ENCODE measurements at places on chromosomes 12 and 14. TPM values are rescaled to one million over a fixed set of nuclear protein-coding genes. Genes with fewer than 3 reads are reported as not detected.

DNA sequence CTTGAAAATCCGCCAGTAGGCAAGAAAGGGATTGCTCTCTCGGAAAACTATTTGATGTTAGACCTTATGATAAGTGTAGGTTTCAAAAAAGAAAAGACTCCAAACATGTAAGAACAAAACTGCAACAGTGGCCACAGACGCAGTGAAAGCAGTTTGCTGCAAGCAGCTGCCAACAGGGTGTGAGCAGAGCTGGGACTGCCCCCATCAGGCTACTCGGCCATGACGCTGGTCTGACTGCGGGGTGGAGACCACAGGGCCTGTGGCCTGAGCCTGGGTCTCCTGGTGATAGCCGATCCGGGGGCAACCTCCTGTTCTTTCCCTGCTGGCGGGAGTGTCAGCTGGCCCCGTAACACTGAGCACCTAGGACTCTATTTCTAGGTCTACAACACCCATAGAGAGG, 63.2 kb downstream of the AMN start:
- DNase-seq: peak; percentile 15

DNA sequence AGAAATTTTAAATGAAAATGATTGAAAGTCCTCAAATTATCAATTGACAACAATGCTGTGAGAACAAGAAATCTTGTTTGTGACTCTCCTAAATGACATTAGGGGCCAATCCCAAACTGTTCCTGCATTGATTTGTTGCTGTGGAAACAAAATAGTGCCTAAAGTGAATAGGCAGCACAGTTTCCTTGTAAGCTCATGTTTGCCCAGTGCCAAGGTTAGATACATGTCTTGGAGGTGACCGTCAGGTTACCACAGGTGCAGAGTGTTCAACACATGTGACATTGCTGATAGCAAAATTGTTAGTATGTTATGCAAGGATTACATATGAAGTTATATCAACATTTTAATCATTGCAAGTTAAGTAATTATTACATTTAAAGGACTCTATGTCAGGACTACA, 292.6 kb downstream of the ACSS3 start:
- DNase-seq: no peak

AICDA gene
- not detected for total RNA-seq

SLC38A4 gene
- total RNA-seq: 2.4 TPM

GRCh38 chr12:89691659-89692058, 17.0 kb downstream of the ATP2B1 start:
- DNase-seq: no peak

- DNase-seq: no peak
These were observed 17.7 kb downstream of the ETV6 start for GRCh38 chr12:11667171-11667570.

- no peak for DNase-seq
These were observed 16.0 kb downstream of the VSX2 start for GRCh38 chr14:74255281-74255680.

SDR9C7 gene
- total RNA-seq: 4.9 TPM

GRCh38 chr14:73944432-73945158, 5.3 kb downstream of the FAM161B start:
- no peak for DNase-seq

KIF5A gene
- total RNA-seq: 0.26 TPM

DNA sequence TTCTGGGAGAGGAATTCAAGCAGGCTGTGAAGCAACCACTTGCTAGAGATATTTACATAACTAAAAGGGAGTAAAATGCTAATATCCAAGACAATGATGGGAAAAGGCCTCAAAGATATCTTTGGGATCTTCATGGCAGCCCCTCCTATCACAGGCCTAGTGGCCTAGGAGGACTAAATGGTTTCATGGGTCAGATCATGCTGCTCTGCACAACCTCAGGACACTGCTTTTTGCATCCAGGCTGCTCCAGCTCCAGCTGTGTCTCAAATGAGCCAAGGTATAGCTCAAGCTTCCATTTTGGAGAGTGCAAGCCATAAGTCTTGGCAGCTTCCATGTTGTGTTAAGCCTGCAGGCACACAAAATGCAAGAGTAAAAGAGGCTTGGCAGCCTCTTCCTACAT, 195.6 kb upstream of the SSTR1 start:
- DNase-seq: no peak

DNA sequence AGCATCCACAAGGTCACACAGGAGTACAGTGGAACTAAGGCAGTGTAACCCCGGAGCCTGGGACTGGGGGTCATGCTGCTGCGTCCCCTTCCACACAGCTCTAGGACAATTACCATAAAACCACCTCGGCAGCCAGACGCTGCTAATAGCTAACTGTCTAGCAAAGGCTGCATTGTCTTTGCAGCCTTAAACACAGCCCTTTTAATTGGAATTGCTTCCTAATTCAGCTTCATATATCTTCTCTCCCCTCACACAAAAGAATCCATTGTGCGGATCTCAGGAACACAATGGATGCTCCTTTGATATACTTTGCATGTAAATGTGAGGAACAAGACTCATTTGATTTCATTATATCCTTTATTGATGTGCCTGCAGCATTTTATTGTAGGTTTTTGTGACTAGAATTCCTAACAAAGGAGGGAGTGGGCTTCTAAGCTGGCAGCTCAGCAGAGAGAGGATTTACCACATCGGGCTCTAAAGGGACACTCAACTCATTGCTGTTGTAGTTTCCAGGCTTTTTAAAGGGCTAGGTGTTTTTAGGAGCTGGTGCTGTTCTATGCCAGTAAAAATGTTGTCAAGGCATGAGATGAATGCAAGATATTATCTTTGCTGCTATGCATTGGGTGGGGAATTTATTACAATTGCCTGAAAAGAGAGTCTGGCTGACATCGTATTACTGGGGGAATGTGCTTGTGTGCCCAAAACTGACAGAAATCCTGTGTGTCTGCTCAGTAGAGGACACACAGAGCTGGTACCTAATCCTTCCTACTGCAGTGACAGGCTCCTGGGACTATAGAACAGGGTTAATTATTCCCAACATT, 30.4 kb upstream of the DACT1 start:
- DNase-seq: no peak

GRCh38 chr14:102824832-102825231, 47.6 kb downstream of the TRAF3 start:
- DNase-seq: peak; percentile 85

DNA sequence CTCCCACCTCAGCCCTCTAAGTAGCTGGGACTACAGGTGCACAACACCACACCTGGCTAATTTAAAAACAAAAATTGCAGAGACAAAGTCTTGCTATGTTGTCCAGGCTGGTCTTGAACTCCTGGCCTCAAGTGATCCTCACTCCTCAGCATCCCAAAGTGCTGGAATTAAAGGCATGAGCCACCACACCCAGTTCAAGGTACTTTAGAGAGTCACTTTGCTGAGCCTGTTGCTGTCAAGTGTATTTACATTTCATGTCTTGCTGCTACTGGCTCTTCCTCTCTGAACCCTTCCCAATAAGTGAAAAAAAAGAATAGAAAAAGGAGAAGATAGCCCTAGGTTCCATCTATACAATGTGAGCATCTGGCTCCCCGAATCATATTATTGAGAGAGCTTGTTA, 38.4 kb downstream of the SLCO1A2 start:
- DNase-seq: no peak

DNA sequence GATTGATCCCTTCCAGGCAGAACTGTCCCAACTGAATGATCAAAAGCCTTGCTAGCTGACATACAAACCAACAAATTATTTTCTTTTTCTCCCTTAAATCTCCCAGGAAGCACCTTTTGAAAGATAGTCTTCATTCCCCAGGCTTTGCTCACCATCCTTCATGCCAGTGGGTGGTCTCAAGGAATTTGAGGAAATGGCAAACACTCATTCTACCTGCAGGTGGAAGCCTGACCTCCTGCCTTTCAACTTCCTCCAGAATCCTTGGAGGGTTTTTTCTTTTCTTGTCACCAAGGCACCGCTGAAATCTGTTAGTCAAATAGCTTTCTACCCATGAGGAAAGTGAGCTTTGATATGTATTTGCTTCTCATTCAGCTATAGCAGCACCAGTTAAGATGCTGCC, 128.5 kb downstream of the WIF1 start:
- no peak for DNase-seq

DNA sequence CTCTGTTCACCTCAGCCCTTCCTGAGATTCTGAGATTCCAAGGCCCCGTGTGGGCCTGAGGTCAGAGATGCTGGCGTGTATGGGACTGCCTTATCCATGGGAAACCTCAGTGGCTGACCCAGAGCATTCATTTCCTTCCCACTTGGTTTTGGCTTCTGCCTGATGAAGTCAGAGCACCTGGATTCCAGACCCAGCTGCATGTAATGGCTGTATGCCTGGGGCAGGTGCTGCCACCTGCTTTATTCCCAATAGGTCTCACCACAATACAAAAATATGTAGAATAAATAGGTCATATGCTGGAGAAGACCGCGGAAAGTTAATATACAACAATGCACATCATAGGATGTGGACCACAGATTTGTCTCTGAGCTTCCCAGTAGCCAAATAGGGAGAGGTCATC, 25.6 kb downstream of the FIGNL2 start:
- DNase-seq: no peak

DNA sequence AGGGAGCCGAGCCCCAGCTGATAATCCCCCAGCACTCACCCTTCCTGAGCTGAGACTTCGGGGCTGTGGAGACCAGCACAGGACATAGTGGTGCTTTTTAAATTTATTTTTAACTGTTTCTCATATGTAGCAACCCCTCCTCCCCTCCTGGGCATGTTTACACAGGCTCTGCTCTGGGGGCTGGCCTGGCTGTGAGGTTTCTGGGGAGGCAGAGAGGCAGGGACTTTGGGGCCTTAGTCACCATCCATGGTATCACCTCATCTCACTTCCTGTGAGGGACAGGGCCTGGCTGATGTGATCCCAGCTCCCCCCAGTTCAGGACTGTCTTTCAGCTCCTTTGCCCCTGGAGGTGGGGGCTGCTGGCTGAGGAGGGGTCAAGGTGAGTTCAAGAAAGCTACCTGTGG, 20.4 kb downstream of the VASH1 start:
- DNase-seq: peak; percentile 19

- no peak for DNase-seq
These were observed 21.2 kb downstream of the RTL1 start for GRCh38 chr14:100882026-100882967.

- DNase-seq: no peak
These were observed 83.3 kb downstream of the SCARB1 start for GRCh38 chr12:124780336-124780735.

DNA sequence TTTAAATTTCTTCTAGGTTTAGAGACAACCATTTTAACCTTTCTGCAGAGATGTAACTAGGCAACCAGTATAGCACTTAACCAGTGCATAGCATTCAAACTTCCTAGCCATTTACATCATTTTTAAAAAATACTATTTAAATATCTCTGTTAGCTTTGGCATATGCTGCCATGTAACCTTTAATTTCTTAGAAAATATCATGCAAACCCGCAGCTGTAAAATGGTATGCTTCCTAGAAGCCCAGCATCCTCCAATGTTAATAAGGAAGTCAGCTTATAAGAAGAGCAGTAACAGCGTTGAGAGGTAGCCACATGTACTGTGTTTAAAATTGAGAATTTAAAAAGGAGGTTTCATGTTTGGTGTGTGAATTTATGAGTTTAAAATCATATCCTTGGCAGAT, 22.8 kb downstream of the GNG2 start:
- no peak for DNase-seq

STXBP6 gene
- total RNA-seq: not detected

DNA sequence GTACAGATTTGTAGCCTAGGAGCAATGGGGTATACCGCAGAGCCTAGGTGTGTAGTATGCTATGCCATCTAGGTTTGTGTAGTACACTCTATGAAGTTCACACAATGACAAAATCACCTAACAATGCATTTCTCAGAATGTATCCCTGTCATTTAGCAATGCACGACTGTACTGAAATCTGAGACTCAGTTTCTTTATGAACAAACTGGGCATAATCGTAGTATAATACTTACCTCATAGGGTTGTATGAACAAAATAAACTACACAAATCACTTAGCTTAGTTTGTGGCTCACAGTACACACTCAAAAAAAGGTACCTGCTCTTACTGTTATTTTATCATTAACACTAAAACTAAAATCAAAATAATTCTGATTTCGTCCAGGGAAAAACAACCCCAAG, 6.9 kb upstream of the PRKAG1 start:
- no peak for DNase-seq

DNA sequence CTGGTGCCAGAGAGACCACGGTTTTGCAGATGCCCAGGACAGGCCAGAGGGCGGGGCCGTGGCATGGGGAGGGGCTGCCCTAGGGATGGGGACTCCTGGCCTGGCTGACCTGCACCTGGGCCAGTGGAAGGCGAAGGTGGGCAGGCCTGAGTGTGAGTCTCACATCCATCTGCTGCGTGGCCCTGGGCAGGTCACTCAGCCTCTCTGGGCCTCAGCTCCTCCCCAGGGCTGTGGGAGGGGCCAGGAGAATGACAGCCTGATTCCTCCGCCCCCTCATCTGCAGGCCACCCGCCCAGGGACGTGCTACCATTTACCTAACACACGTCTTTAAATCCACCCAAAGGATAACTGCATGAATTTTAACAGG, 90.9 kb downstream of the GALNT9 start:
- DNase-seq: no peak

DNA sequence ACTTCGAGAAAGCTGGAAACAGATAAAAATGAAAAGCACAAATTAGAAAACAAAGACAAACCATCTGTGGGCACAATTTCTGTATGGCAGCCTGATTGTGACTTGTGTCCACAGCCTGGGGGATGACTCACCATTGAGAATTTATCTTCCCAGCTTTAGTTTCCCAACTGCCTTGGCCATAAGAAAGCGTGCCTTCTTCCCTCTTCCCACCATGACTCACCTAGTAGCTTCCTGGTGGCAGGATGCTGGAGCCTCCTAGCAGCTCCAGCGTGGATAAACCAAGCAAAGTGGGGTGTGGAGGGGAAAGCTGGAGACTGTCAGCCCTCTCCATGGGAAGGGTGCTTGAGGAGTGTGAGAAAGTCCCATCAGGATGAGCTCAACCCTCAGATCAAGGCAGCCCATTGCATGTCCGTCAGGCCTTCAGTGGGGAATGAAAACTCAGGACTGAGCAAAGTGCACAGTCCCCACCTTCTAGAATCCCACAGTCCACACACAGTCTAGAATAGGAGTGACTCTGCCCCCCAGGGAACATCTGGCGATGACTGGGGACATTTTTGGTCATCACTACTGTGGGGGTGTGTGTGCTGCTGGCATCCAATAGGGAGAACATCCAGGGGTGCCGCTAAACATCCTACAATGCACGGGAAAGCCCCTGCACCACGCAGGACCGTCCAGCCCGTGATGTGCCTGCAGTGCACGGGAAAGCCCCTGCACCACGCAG, 22.4 kb upstream of the SERPINA6 start:
- DNase-seq: peak; percentile 94

GPR137C gene
- total RNA-seq: 0.26 TPM

SYT1 gene
- 0.26 TPM for total RNA-seq

RNASE7 gene
- 12.1 TPM for total RNA-seq

GRCh38 chr12:69888901-69889300, 63.9 kb downstream of the MYRFL start:
- no peak for DNase-seq

GRCh38 chr14:85565862-85566296, 35.9 kb downstream of the FLRT2 start:
- peak; percentile 93 for DNase-seq

FNTB gene
- 6.8 TPM for total RNA-seq

GRCh38 chr12:22229652-22230279, 104.7 kb downstream of the ST8SIA1 start:
- DNase-seq: peak; percentile 53

- no peak for DNase-seq
These were observed 23.0 kb upstream of the NRDE2 start for GRCh38 chr14:90354551-90355298.

RNASE3 gene
- not detected for total RNA-seq

- peak; percentile 33 for DNase-seq
These were observed 51.4 kb upstream of the BAZ1A start for GRCh38 chr14:34926552-34926951.
